ENCODE measurements at places on chromosomes 3 and 15.

DNA sequence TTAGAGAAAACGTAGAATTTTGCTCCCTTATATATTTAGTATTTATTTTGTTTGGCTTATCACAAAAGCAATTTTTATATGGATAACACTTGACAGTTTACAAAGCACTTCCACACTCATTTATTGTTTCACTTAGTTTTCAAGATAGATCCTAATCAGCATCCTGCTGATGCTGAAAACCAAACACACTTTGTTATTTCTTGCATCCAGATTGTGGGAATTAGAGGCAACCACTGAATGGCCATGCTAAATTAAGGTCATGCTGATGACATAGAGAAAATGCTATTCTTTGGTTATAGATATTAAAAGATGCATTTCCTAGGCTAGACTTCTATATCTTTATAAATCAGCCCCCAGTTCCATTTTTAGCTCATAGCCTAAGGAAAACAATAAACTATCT is 474.1 kb upstream of the KCNMB2 start:
- DNase-seq: no peak

GRCh38 chr3:108493862-108494261 is 16.5 kb downstream of the MYH15 start:
- DNase-seq: peak; percentile 21

- DNase-seq: peak; percentile 78
These were observed 2.8 kb downstream of the HEMK1 start for GRCh38 chr3:50572158-50572557.

DNA sequence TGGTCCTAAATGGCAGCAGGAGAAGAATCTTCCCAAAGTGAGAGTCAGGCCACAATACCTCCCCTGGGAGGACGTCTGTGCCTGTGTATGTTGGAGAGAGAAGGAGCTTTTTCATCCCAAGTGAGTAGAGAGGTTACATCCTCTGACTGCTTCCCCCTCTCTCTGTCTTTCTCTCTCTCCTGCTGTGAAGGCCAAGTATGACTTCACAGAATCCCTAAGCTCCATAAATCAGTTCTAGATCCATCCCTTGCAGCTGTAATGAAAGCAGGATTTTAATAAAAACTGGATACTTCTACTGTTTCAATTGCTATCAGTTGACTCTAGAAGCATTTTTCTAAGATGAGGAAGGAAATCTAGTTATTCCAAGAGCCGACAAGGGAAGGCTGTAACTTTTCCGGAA is 389.1 kb upstream of the PROK2 start:
- no peak for DNase-seq

DNA sequence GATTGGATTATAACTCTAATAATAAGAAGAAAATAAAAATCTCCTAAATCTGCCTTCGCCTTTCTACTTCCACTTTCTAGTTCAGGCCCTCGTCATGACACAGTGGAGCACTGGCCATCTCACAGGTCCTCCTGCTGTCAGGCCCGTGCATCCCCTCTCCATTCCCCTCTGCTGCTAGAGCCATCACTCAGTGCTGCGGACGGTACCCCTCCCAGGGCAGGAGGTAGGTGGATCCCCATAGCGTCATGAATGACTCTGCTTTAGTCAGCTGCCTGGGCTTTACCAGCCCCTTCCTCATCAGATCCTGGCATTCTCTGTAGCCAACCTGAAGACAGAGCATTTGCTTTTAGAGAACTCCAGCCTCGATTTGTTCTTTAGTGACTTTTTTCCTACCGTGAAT is 12.0 kb upstream of the PPP1R2 start:
- no peak for DNase-seq

- no peak for DNase-seq
These were observed 5.0 kb upstream of the LYSMD4 start for GRCh38 chr15:99738021-99738847.

DNA sequence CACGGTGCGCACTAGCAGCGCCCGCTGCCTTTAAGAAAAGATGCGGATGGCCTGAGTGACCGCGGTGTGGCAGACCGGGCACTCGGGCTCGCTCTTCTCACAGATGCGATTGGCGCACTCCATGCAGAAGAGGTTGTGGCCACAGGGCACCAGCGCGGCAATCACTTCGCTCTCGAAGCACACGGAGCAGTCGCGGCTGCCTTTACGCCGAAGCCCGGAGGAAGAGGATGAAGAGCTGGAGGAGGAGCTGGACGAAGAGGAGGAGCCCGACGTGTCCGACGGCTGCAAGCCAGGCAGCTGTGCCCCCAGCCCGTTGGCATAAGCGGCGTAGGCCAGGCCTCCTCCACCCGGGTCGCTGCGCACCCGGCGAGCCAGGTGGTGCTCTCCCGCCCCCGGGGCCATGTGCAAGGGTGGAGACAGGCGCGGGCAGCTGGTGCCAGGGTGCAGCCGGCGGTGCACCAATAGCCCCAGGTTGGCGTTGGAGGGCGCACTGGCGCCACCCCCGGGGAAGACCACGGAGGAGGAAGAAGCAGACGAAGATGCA is 2.6 kb downstream of the MEX3B start:
- DNase-seq: no peak

DNA sequence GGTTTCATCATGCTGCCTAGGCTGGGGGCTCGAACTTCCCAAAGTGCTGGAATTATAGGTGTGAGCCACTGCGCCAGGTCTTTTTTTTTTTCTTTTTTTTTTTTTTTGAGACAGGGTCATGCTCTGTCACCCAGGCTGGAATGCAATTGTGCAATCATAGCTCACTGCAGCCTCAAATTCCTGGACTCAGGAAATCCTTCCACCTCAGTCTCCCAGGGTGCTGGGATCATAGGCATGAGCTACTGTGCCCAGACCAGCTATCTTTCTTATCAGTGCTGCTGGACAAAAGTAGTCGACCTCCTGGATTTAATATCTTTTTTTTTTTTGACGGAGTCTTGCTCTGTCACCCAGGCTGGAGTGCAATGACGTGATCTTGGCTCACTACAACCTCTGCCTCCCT is 60.8 kb downstream of the TFDP2 start:
- no peak for DNase-seq

DNA sequence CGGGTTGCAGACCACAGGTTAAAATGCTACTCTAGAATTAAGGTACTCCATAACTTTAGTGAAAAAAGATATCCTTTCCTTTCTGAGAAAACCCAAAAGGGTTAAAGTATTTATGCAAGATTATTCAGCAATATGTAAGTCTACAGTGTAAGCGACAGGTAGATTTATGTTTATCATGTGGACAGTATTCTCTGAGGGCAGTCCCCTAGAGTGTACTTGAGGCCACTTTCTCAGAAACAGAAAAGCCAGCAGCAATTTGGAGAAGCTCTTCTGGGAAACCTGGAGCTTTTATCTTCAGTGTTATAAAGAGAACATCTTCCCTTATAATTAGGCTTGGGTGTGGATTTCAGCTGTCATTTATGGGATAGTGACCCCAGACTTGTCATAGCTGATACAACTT is 8.9 kb downstream of the ST3GAL6 start:
- no peak for DNase-seq

DNA sequence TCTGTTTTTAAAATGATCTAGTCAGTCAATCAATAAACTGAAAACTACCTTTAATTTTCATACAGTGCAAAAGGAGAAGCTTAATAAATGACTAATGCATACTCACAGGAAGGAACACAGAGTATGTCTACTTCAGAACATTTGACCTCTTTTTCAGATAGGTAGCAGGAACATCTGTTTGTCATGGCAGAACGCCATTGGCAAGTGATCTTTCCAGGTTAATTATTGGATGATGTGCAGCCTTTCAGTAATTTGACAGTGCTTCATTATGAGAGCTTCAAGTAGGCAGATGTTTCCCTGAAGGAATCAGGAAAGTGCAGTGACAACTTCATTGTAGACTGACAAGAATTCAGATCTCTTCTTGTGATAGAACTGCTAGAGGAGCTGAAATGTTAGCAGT is 325.0 kb downstream of the OTOL1 start:
- no peak for DNase-seq

GRCh38 chr15:55858661-55859060 is 115.7 kb upstream of the PRTG start:
- no peak for DNase-seq

DNA sequence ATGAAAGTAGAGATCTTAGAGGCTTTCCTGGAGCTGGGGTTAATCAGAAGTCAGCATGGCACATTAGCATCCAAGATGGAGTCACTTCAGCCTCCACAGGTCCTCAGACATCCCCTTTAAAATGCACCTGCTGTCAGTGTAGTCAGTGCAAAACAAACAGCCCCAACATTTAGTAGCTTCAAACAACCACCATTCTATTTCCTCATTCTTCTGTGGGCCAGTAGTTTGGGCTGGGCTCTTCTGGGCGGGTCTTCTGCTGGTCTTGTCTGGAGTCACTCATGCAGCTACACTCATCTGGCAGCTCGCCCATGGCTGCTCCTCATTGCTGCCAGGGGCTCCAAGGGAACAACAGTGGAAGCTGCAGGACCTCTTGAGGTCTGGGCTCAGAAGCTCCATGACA is 99.9 kb downstream of the TLE3 start:
- DNase-seq: peak; percentile 42

DNA sequence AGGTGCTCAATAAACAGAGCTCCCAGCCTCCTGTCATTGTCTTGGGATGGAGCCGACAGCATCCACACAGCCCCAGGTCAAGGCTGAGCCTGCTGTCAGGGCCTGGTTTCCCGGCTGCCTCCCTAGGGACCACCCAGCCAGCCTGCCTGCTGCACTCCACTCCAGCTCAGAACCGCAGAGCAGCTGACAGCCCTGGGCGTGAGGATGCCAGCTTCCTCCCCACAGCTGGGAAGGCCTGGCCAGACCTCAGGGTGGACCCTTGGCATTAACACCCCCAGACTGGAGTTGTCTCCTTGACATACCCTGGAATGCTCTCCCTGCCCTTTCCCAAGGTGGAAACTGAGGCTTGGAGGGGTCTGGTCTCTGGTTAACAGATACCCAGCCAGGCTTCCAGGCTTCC is 112.0 kb downstream of the WNT7A start:
- DNase-seq: peak; percentile 56

- DNase-seq: peak; percentile 73
These were observed 21.8 kb downstream of the METTL6 start for GRCh38 chr3:15405448-15406050.
